ENCODE measurements at places on chromosomes 7 and 10. TPM values are rescaled to one million over a fixed set of nuclear protein-coding genes. Genes with fewer than 3 reads are reported as not detected.

NKX2-3 gene
- not detected for total RNA-seq

CHCHD1 gene
- 22.5 TPM for total RNA-seq

CACNB2 gene
- not detected for total RNA-seq

LRRC61 gene
- total RNA-seq: 37.3 TPM

TRIM73 gene
- 10.6 TPM for total RNA-seq

CHAT gene
- total RNA-seq: not detected

SUN3 gene
- total RNA-seq: 0.99 TPM

STK31 gene
- 1.3 TPM for total RNA-seq

CACUL1 gene
- total RNA-seq: 29.8 TPM

DNA sequence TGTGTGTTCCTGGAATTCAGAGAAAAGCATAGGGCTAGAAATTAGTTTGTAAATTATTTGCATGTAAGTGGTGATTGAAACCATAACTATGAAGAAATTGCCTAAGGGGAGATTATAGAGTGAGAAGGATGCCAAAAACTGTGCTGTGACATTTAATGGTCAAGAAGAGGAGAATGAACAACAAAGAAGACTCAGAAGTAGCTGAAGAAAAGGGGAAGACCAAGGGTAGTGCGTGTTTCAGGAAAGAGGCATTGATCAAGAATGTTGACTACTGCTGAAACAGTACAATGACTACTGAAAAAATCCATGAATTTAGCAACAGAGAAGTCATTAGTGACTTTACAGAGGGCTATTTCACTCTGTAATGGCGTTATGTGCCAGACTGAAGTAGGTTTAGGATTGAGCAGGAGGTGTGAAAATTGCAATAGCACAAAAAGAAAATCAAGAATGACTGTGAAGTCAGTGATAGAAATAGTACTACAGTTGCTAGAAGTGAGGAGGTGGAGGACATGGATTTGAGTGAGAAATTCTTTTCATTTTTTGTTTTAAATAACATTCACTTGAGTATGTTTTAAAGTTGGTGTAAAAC lies 28.9 kb upstream of the SAMD9L start:
- DNase-seq: no peak

DNA sequence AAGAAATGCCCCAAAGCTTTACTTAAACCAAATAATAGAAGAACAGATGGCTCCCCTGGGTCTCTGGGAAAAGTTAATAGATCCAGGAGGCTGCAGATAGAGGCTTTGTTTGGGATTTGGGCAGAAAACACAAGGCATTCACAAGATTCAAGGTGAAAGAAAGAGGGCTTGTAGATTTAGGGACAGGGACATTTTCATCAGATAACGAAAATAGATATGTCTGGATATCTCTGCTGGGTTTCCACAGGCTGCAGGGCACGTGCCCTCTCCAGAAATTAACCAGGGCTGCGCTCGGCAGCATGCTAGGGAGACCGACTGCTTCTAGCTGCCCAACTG lies 14.9 kb downstream of the CARD11 start:
- DNase-seq: no peak

GRCh38 chr10:30073767-30074060 lies 14.3 kb upstream of the JCAD start:
- no peak for DNase-seq

DNA sequence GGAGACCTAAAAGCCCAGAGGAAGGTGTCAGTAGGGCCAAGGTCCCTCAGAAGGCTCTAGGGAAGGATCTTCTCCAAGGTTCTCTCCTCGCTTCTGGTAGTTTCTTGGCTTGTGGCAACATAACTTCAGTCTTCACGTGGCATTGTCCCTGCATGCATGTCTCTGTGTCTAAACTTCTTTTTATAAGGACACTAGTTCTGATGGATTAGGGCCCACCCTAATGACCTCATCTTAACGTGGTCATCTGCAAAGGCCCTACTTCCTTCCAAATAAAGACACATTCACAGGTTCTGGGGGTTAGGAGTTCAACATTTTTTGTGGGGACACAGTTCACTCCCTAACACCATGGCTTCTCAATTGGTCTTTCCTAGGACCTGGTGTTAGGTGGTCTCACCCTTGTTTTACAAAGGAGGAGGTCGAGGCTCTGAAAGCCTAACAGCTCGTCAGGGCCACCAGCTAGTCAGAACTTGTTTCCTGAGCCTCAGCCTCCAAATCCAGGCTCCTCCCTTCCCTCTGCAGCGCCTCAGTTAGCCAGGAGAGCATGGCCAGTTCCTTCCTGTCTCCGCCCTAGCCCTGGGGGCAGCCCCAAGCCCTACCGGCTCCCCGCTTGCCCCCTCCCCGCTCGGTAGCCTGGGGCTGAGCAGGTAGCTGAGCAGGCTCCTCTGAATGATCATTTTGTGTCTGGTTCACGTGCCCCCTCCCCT lies 109.7 kb upstream of the PPIF start:
- DNase-seq: no peak

- no peak for DNase-seq
Observed at GRCh38 chr10:23917251-23917840, 291.6 kb upstream of the KIAA1217 start.

DNA sequence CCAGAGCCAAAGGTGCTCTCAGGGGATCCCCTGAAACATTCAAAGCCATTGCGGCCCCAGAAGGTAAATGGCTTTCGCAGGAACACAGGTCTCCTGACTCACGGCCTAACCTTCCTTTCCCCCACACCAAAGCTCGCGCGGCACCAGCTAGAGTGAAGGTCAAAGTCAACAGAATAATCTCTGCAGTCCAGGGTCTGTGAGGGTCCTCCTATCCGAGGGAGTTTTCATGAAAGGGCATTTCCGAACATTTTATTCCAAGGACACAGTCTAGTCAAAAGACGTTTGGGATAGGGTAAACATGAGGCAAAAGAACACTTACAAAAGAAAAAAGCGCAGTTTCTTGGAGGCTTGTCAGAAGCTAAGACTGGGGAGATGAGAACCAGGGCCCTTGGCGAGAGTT lies 559 bp upstream of the STEAP2 start:
- no peak for DNase-seq

- no peak for DNase-seq
Observed at GRCh38 chr10:14947268-14947667, 6.6 kb downstream of the DCLRE1C start.

DNA sequence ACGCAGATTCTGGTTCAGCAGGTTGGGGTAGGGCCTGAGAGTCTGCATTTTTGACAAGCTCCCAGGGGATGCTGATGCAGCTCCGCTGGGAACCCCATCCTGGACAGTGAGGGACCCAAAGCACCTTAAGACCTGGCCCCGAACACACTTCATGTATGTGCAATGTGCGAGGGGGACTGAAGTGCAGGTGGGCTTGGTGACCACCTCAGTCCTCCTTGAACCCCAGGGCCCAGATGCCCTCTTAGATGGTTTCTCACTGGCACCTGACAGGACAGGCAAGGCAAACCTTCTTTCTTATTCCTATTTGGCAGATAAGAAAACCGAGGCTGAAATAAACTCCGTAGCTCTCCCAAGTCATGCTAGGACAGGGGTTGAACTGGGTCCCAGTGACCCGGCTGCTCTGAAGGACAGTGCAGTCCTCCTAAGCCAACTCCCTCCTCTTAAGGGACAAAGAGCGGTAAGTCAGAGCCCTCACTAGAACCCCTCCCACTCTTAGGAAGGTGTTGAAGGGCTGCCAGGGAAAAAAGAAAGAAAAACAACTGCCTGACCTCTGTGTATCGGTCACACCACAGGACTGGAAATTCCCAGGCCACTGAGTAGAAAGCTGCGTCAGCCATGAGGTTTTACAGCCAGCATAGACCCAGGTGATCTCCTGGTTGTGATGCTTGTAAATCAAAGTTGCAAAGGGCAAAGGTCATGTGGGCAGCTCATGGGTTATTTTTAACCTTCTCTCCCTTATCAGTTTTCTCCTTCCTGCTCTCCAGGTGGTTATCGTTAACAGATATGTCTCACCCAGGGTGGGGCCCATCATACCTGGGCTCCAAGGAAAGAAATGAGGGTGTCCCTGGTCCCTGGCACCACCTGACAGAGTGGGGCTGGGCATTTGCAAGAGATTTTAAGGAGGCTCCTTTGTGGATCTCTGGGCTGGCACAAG lies 90.9 kb upstream of the SMNDC1 start:
- peak; percentile 79 for DNase-seq

- DNase-seq: no peak
Observed at GRCh38 chr10:66214721-66215404, 711.0 kb upstream of the LRRTM3 start.

DNA sequence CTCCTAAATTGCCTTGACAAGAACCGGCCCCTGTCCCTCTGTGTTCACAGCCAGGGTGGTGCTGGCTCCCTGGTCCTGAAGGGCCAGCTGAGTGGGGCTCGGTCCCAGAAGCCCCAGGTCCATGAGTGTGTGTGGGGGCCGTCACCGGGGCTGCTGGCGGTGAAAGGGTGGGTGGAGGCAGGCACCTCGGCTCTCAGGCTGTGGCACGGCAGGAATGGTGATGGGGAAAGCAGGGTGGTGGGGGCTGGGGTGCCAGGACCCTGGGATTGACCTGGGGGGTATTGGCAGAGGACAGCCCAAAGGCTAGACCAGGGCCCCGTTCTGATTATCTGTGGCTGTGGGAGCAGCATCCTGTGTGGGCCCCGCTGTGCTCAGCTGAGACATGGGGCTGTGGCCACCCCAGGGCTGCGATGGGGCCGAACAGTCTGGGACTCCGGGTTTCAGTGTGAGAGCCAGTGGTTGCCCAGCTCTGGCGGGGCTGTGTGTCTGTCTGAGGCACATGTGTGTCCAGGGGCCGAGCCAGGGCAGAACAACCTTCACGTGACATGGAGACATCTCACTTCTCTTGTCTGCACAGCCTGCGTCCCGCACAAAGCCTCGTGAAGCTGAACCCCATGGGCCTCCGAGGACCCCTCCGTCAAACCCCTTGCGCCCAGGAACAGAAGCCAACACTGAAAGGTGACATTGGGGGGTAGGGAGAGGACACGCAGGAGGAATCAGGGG lies 144.2 kb downstream of the ELFN1 start:
- DNase-seq: no peak

DNA sequence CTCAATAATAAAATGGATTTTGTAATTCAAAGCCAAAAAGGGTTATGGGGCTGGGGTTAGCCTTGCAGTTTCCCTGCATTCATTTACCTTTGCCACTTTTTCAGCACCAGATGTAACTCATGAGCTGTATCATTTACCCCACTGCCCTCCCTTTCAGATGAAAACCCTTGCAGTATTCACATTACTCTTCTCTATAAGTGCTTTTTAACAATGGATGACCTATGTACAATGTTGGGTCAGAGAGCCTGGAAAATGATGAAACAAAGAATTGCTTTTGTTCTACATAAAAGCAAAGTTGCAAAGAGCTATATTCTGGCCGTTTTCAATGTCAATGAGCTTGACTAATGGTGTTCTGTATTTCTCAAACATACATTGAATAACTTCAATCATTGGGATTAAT lies 189.7 kb downstream of the TMEM26 start:
- DNase-seq: no peak

DNA sequence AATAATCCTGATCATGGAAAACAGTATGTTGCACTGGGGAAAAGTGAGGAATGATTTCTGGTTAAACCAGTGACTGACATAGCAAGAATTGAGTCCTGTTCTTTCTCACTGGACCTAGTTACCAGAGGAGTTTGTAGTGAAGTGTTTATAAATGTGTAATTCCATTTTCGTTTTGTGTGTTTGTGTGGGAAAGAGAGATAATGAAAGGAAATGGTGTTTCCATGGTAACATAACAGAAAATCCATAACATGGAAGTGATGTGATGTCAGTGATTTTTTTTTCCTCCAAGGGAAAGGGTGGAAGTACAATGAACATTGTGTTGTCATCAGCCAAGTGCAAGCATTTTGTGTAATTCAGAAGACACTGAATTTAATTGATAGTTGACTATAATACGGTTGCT lies 283.9 kb downstream of the PLXDC2 start:
- DNase-seq: no peak

- no peak for DNase-seq
Observed at GRCh38 chr10:29966269-29966668, 93.1 kb downstream of the JCAD start.

DNA sequence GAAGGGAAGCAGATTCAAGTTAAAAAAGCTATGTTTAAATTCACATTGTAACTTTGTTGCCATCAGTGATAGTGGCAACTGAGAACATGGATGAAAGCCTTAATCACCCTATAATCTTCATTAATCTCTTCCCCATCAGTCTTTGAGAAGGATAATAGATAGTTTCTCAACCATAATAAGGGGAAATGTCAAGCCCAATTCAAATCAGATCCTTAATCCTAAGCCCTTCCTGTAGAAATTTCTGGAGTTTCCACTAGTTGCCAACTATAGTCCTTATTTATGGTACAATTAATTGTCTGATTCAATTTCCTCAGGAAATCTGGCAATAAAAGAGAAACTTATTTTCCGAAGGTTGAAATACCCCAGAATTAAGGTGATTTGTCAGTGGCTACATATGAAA lies 431.8 kb downstream of the ZWINT start:
- no peak for DNase-seq

DNA sequence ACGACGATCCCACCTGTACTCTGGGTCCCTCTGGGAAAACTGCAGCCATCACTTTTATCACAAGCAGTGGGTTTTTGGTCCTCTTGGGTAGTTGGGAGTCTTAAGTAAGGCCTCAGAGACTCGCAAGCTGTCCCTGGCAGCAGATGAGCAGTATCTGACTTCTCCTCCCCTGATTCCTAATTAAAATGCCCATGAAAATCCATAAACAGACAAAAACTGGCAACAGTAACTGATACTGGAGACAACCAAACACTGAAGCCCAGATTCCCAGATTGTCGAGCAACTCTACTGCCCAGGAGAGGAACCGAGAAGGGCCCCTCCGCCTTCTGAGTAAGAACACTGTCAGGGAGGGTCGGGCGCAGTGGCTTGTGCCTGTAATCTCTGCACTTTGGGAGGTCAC lies 333.8 kb downstream of the CALN1 start:
- no peak for DNase-seq

DNA sequence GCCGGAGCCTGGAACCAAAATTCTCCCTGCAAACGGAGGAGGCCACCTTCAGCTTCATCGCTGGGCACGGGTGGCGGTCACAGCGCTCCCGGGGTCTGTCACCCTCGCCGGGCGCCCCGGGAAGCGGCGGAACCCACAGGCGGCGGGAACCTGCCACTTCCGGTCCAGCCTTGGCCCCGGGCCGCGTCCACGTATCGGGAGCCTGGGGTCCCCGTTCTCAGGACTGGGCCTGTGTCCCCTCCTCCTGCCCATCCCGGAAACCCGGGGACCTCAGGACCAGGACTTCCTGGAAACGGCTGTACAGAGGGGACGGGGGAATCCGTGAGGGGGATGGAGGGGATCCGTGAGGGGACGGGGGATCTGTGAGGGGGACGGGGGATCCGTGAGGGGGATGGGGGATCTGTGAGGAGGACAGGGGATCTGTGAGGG lies 25.4 kb downstream of the PDGFA start:
- no peak for DNase-seq

GRCh38 chr7:101912716-101913110 lies 95.3 kb downstream of the CUX1 start:
- DNase-seq: no peak

- no peak for DNase-seq
Observed at GRCh38 chr7:28697913-28698563, 260.1 kb downstream of the TRIL start.

DNA sequence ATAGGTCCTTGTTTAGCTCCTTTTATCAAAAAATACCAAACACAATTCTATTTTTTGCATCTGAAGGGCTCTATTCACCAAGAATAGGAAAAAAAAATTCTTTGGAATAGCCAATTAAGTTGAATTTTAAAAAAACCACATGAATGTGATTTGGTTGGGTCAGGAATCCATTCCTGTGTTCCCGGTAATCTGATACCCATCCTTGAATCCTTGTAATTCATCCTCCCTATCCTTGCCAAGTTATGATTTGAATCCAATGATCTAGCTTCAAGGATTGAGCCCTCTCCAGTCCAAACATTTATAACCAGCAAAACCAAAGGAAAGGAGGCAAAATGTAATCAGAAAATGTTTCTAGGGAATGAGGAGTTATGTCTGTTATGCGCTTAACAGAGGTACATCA lies 86.6 kb downstream of the CFAP58 start:
- no peak for DNase-seq

Measured in activated T-cell treated with anti-CD3 and anti-CD28 coated beads, Interleukin-2, amount 50 U/mL, for 72 hours (primary cell).